ENCODE measurements at places on chromosomes 2 and 18.

DNA sequence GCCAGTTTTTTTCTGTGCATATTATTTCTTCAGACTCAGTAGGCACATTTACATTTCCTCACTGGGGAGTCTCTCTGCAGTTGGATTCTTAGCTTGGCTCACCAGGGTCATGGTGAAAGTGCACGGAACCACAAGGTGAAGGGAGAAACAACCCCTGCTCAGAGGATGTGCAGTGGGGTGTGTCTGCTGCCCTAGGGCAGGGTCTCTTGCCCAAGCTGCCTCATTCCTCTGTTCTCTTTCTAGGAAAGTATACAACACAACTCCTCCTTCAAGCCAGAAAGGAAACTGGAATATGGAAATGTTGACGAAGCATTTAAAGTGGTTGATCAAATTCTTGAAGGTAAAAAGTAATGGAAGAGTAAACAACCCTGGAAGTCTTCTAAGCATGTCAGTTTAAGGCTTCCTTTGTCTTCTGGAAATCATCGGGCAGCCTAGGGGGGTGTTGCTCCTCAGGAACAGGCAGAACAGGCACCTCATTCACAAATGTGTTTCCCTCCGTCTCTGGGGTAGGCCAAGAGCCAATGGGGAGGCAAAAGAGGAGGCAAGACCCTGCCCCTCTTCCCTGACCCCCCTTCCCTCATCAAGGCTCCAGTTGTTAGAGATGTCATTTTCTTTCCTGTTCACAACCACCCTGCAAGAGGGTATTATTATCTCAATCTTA is 41.4 kb downstream of the AOX1 start:
- no peak for DNase-seq

DNA sequence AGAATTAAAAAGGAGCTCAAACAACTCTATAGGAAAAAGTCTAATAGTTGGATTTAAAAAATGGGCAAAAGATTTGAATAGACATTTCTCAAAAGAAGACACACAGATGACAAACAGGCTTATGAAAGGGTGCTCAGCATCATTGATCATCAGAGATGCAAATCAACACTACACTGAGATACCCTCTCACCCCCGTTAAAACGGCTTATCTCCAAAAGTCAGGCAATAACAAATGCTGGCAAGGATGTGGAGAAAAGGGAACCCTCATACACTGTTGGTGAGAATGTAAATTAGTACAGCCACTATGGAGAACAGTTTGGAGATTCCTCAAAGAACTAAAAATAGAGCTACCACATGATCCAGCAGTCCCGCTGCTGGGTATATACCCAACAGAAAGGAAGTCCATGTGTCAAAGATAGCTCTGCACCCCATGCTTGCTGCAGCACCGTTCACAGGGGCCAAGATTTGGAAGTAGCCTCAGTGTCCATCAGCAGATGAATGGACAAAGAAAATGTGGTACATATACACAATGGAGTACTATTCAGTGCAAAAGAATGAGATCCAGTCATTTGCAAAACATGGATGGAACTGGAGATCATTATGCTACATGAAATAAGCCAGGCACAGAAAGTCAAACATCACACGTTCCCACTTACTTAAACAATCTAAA is 46.7 kb upstream of the B3GNT7 start:
- no peak for DNase-seq

DNA sequence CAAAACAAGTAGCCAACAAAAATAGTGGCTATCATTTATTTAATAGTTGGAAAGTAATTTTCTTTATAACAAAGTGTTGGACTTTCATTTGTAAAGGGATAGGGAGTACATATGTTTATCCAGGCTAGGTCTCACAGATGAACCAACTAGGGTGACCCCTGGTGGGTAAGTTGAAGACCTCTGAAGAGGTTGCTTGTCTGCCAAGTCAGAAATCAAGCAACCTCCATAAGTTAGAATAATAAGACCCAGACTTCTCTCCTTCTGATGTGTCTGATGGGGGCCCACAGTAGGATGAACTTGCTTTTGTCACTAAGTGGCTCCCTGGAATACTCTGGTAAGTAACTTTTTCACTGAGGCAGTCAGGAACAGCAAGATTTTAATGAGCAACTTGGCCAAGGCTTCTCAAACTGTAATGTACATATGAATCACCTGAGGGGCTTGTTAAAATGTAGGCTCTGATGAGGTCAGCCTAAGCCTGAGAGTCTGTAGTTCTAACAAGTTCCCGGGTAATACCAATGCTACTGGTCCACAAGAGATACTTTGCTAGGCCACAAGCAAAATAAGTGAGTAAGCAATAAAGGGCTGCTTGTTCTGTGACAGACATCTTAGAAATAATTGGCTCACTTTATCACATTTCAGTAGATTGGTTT is 319.6 kb downstream of the PIK3C3 start:
- DNase-seq, result peak; percentile 71

- no peak for DNase-seq
These were observed 805.1 kb downstream of the RNF144A start for GRCh38 chr2:7722212-7722910.

DNA sequence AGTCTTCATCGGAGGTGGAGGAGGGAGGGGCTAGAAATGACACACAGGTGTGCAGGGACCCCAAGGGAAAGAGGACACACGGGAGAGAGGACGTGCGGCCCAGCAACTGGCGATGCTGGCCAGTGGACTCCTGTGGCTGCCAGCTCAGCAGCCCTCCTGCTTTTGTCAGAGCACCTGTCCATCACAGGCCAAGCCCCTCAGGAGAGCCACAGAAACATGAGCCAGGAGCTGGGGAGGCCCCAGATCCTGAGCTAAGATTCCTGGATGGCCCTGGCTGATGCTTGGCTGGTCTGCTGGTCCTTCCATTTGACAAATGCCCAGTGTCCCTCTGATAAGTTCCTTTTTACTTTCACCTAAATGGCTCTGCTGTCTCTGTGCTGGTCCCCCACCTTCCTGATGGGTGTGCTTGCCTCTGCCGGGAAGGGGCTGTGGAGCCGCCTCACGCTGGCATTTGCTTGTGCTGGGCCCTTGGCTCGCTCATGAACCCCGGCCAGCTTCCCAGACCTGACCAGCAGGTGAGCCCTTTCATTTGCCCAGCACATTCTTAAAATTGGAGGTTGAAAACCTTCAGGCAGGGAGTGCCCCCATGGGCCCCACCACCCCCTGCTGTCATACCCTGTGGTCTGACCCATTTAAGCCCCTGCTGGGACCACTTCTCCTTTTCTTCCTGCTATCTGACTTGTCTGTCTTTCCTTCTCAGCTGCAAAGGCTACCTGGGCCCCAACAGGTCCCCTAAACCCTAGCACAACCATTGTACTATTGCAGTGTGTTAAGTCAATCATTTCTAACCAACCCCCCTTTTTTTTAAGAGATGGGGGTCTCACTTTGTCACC is 37.3 kb downstream of the CYP27C1 start:
- no peak for DNase-seq

- DNase-seq, result no peak
These were observed 29.5 kb upstream of the SEMA4C start for GRCh38 chr2:96899413-96899741.

DNA sequence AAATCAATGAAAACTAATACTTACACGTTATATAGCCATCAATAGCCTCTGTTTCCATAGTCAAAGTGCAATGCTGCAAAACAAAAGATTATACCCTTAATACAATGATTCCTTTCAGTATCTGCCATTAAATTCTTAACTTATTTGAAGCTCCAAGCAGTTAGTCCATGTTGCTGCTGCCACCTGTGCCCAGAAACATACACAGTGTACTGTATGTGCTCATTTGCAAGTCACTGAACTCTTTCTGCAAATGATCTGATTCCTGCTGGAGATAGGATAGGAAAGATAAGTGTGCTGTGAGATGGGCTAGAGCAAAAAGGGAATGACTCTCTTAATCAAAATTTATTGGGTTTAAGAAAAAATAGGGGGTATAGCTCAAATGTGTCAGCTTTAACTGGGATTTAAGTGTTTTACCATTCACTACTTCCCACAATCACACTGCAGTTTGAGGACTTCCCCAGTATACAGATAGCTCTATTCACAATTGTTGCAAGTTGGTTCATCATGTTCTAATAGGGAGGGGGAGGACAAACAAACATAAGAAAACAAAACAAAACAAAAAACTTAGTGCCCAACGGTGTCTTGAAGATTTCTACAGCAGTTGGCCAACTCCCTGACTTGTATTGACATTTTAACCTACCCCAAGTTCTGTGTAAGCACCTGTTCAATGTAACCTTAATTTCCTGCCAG is 2.7 kb downstream of the IKZF2 start:
- DNase-seq, result no peak

DNA sequence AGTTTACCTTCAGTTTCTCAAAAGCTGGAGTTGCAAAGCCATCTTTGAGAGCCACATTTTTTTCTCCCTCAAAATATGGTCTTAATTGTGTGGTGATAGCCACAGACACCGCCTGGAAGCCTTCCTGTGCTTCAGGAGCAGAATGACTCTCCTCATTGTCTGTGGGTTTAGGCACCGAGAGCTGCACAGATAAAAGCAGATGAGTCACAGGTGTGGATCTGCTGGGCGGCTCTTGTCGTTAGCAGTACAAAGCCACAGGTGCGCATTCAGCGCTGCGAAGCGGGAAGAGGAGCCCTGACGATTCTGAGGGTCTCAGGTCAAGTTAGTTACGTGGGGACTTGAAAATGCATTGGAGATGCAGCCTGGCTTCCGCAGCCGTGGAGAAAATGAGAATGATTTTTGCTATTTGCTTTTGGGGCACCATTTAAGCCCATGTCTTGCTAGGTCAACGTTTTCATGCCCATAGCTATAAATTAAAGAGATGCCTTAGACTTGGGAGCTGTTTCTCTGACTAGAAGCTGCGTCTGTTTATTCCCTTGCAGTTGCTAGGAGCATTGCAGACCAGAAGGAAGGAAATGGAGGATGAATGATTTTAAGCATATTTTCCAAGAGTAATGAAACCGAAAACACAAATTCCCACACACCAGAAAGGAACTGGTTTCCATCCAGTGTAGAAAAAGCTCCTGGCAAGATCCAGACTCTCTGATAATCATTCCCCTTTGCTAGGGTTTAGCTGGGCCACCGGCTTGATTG is 51.5 kb downstream of the KLHL29 start:
- DNase-seq, result no peak

- no peak for DNase-seq
These were observed 255.1 kb downstream of the STK39 start for GRCh38 chr2:167992278-167992677.
